Naive thymus-derived CD8-positive, alpha-beta T cell (primary cell): ENCODE measurements at places on chromosomes 1 and 21. TPM values are rescaled to one million over a fixed set of nuclear protein-coding genes. Genes with fewer than 3 reads are reported as not detected.

- no peak for DNase-seq
- no peaks in the 10 kb centered on the region for H3K27me3 ChIP-seq
- H3K27ac ChIP-seq: no peak overlapping the region
- H3K36me3 ChIP-seq: no peaks in the 10 kb centered on the region
- no peak overlapping the region for H3K4me3 ChIP-seq
- peaks cover 6% of the 10 kb centered on the region for H3K4me1 ChIP-seq
Observed at GRCh38 chr1:156140879-156141707, 12.3 kb upstream of the SEMA4A start.

C1orf35 gene
- 26.0 TPM for total RNA-seq

DNA sequence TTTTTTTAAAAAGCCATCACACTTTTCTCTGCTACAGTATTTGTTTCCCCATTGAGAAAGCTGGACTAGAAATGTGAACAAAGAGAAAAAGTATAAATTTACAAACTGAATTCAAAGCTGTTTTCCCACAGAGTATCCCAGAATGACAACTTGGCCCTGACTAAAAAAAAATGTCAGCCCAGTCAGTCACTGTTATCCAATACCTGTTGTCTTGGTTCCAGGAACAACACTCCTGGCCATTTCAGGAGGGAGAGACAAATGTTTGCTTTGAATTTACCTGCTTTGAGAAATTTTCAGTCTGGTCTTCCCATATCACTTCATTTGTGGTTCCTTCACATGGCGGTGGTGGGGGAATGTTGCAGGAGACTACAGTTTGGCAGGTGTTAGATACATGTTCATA lies 46.2 kb downstream of the COLGALT2 start:
- no peak overlapping the region for H3K4me3 ChIP-seq
- H3K27ac ChIP-seq: peak overlapping the region; percentile 9
- H3K27me3 ChIP-seq: no peaks in the 10 kb centered on the region
- no peaks in the 10 kb centered on the region for H3K36me3 ChIP-seq
- no peak for DNase-seq
- peaks cover 7% of the 10 kb centered on the region for H3K4me1 ChIP-seq

GRCh38 chr1:41827991-41828570 lies 90.6 kb downstream of the HIVEP3 start:
- H3K27ac ChIP-seq: no peak overlapping the region
- H3K27me3 ChIP-seq: no peaks in the 10 kb centered on the region
- no peaks in the 10 kb centered on the region for H3K36me3 ChIP-seq
- H3K4me3 ChIP-seq: no peak overlapping the region
- H3K4me1 ChIP-seq: no peaks in the 10 kb centered on the region

TCHHL1 gene
- not detected for total RNA-seq

- peaks cover 40% of the 10 kb centered on the region for H3K4me1 ChIP-seq
- no peak for DNase-seq
- peak overlapping the region; percentile 61 for H3K4me3 ChIP-seq
- H3K27me3 ChIP-seq: no peaks in the 10 kb centered on the region
- H3K27ac ChIP-seq: no peak overlapping the region
- H3K36me3 ChIP-seq: no peaks in the 10 kb centered on the region
Observed at GRCh38 chr1:212293579-212293978, 8.4 kb downstream of the PPP2R5A start.

ANGPTL3 gene
- total RNA-seq: not detected

DNA sequence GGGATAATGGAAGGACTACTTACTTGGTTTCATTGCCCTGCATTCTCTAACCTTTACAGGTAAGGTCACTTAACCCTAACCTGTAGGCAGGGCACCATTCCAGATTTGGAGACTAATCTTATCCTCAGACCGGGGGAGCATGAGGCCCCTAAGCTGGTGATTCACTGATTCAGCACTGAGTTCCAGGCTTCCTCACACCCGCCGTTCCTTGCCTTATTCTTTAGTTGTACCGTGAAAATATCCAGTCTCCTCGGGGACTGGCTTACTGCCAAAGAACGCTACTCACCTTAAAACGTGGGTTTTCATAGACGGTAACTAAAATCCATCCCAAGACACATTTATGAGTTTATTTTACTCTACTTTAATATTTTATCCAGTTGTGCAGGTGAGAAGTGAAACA lies 44.3 kb upstream of the COL24A1 start:
- H3K4me3 ChIP-seq: no peak overlapping the region
- H3K36me3 ChIP-seq: no peaks in the 10 kb centered on the region

GRCh38 chr1:39990428-39990827 lies 35.5 kb downstream of the MFSD2A start:
- peaks cover 2% of the 10 kb centered on the region for H3K27me3 ChIP-seq
- DNase-seq: no peak
- no peak overlapping the region for H3K4me3 ChIP-seq
- peaks cover 11% of the 10 kb centered on the region for H3K4me1 ChIP-seq
- H3K27ac ChIP-seq: no peak overlapping the region

DNA sequence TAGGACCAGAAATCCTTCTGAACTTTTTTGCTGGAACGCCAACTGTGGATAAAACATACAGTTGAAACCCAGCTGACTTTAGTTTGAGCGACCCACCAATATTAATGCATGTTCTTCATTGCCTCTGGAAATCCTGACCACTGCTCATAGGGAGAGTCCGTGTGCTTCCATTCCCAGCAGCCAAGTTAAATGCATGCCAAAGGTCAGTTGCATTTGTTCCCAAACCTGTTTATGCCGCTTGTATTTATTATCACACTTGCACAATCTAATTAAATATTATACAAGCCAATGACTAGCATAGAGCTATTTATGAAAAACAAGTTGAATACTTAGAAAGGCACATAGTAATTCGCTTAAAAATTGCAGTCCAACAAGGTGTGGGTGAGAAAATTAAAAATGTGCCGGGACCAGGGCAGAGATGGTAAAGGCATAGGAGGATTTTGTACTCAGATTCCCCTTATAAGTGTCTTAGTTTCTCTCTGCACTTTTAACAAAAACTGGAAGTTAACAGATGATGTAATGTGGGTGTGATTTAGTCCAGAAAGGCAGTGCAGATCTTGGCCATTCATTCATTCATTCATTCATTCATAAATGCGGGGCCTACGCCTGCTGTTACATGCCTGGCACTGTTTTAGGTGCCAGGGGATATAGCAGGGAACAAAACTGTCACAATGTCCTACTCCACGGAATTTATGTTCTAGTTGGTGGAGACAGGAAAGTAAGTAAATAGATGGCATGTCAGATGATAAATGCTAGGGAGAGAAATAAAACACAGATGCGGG lies 99.7 kb downstream of the PRDM2 start:
- no peak overlapping the region for H3K4me3 ChIP-seq
- H3K27me3 ChIP-seq: no peaks in the 10 kb centered on the region
- peaks cover 51% of the 10 kb centered on the region for H3K4me1 ChIP-seq
- peak overlapping the region; percentile 29 for H3K27ac ChIP-seq

GRCh38 chr21:42298657-42299056 lies 16.6 kb downstream of the TFF3 start:
- H3K4me1 ChIP-seq: peaks cover 15% of the 10 kb centered on the region
- no peak overlapping the region for H3K4me3 ChIP-seq
- peak overlapping the region; percentile 11 for H3K27ac ChIP-seq
- peaks cover 36% of the 10 kb centered on the region for H3K36me3 ChIP-seq
